ENCODE measurements at places on chromosomes 7 and 10.

- no peak for DNase-seq
- no peaks in the 10 kb centered on the region for H3K36me3 ChIP-seq
- H3K4me1 ChIP-seq, result peaks cover 13% of the 10 kb centered on the region
- no peak overlapping the region for H3K27ac ChIP-seq
- no peaks in the 10 kb centered on the region for H3K27me3 ChIP-seq
Observed at GRCh38 chr10:14262836-14263425, 67.8 kb downstream of the FRMD4A start.

- H3K4me3 ChIP-seq, result no peak overlapping the region
- H3K36me3 ChIP-seq, result peaks cover 34% of the 10 kb centered on the region
- no peak overlapping the region for H3K27ac ChIP-seq
- H3K27me3 ChIP-seq, result no peaks in the 10 kb centered on the region
- H3K4me1 ChIP-seq, result peaks cover 15% of the 10 kb centered on the region
Observed at GRCh38 chr7:133275008-133275407, 22.1 kb downstream of the EXOC4 start.

DNA sequence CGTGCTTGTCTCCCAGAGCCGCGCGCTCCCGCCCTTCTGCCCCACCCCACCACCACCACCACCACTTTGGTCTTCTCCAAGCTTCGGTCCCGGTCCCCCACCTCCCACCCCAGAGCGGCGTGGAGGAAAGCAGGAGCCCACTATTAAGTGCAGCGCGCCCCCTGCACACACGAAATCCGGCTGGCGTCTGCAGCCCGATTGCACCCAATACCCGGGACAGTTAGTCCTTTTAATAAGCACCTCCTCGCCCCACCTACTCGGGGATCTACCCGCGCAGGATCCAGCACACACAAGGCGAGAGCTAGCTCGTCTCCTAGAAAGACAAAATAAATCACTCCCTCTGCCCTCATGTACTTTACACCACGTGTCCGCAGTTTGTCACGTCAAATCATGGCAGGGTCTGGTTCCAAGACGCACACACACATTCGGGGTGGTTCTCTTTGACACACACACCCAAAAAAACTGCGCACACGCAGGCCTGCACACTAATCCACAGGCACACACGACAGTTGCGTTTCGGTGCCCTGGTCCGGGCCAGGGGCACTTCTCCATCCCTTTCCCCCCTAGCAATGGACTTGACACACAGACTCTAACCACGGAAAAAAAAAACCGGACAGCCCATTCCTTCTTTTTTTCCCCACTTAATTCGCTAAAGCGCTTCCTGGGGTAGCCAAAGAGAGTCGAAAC, 1.6 kb downstream of the SFMBT2 start:
- peaks cover 15% of the 10 kb centered on the region for H3K4me1 ChIP-seq
- DNase-seq, result no peak
- H3K27ac ChIP-seq, result peak overlapping the region; percentile 83

GRCh38 chr7:23404546-23405239, 65.6 kb downstream of the IGF2BP3 start:
- H3K27ac ChIP-seq, result peak overlapping the region; percentile 4
- H3K27me3 ChIP-seq, result no peaks in the 10 kb centered on the region

DNA sequence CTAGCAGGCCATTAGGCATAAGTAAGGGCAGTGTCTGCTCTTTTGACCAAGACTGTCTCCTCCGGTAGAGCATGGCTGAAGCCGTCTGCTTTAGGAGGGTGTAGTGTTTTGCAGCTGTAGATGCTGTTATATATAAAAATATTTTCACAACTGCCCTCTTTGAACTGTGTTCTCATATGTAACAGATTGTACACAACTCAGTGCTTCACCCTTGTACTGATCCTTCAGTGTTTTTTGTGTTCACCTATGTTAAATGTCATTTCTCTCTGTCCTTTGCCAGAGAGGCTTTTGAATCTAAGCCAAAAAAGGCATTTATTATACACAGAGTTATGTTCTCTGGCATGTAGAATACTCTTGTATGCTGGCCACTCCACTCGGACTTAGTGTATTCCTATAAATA, 135.5 kb downstream of the BICC1 start:
- H3K27me3 ChIP-seq, result no peaks in the 10 kb centered on the region
- H3K27ac ChIP-seq, result no peak overlapping the region
- H3K4me3 ChIP-seq, result no peak overlapping the region
- no peak for DNase-seq
- peaks cover 3% of the 10 kb centered on the region for H3K36me3 ChIP-seq
- peaks cover 18% of the 10 kb centered on the region for H3K4me1 ChIP-seq

DNA sequence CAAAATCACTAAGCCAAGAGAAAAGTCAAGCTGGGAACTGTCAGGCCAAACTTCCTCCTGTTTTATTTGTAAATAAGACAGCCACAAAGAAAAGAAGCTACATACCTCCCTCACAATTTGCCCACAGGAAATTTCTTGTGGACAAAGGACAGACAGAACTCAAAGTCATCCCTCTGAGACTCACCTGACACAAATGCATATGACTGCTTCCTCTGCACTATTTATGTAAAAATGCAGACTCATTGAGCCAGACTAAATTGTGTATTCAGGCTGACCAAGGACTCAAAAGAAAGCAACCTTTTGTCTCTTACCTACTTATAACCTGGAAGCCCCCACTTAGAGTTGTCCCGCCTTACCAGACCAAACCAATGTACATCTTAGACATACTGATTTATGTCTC, 11.8 kb downstream of the TOMM7 start:
- peak overlapping the region; percentile 16 for H3K27ac ChIP-seq
- H3K27me3 ChIP-seq, result no peaks in the 10 kb centered on the region
- H3K36me3 ChIP-seq, result peaks cover 10% of the 10 kb centered on the region
- H3K4me3 ChIP-seq, result no peak overlapping the region

GRCh38 chr10:111703986-111704385, 479.6 kb downstream of the GPAM start:
- H3K36me3 ChIP-seq, result no peaks in the 10 kb centered on the region
- no peak for DNase-seq
- H3K27ac ChIP-seq, result no peak overlapping the region
- no peaks in the 10 kb centered on the region for H3K4me1 ChIP-seq
- no peak overlapping the region for H3K4me3 ChIP-seq

GRCh38 chr10:67095531-67095930, 169.7 kb downstream of the LRRTM3 start:
- no peak overlapping the region for H3K4me3 ChIP-seq
- H3K27me3 ChIP-seq, result no peaks in the 10 kb centered on the region

DNA sequence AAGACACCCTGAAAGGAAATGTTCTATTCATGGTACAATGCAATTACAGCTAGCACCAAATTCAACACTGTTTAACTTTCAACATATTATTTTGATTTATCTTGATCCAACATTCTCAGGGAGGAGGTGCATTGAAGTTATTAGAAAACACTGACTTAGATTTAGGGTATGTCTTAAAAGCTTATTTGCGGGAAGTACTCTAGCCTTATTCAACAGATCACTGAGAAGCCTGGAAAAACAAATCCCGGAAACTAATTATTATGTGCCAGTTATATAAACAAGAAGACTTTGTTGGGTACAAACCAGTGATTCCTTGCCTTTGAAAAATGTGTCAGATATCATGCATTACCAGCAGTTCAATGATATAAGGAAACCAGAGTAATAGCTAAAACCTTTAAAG, 160.1 kb downstream of the CFTR start:
- no peaks in the 10 kb centered on the region for H3K27me3 ChIP-seq
- no peaks in the 10 kb centered on the region for H3K36me3 ChIP-seq
- no peak overlapping the region for H3K27ac ChIP-seq
- H3K4me1 ChIP-seq, result no peaks in the 10 kb centered on the region

Data from type B pancreatic cell (in vitro differentiated cells).